ENCODE measurements at places on chromosomes 16 and 17. TPM values are rescaled to one million over a fixed set of nuclear protein-coding genes. Genes with fewer than 3 reads are reported as not detected.

- peaks cover 11% of the 10 kb centered on the region for H3K27me3 ChIP-seq
- no peak for DNase-seq
- no peak overlapping the region for H3K4me3 ChIP-seq
- no peak overlapping the region for H3K27ac ChIP-seq
- H3K4me1 ChIP-seq, result no peaks in the 10 kb centered on the region
Observed at GRCh38 chr17:73533781-73534180, 110.5 kb downstream of the SDK2 start.

- no peaks in the 10 kb centered on the region for H3K4me1 ChIP-seq
- H3K4me3 ChIP-seq, result no peak overlapping the region
- no peaks in the 10 kb centered on the region for H3K27me3 ChIP-seq
- H3K27ac ChIP-seq, result no peak overlapping the region
- no peaks in the 10 kb centered on the region for H3K36me3 ChIP-seq
- no peak for DNase-seq
Observed at GRCh38 chr17:214881-215331, 33.5 kb upstream of the DOC2B start.

- no peak for DNase-seq
- H3K27me3 ChIP-seq, result no peaks in the 10 kb centered on the region
- no peak overlapping the region for H3K4me3 ChIP-seq
- H3K27ac ChIP-seq, result no peak overlapping the region
Observed at GRCh38 chr16:68839831-68840230, 3.5 kb upstream of the TANGO6 start.

DNA sequence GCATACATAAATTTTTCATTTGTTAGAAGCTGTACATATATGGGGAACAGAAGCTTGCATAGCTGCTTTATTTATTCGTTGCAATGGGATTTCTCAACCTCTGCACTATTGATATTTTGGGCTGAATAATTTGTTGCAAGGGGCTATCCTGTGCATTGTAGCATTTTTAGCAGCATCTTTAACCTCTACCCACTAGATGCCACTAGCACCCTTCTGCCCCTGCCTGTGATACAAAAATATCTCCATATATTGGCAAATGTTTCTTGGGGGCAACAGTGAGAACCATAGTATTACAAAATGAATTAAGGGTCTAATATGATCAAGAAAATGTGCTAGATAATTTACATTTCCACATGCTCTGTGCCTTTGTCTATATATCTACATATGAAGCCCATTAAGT, 1401.0 kb downstream of the CDH11 start:
- no peak overlapping the region for H3K4me3 ChIP-seq
- no peaks in the 10 kb centered on the region for H3K27me3 ChIP-seq
- DNase-seq, result no peak
- no peaks in the 10 kb centered on the region for H3K4me1 ChIP-seq
- no peak overlapping the region for H3K27ac ChIP-seq

DNA sequence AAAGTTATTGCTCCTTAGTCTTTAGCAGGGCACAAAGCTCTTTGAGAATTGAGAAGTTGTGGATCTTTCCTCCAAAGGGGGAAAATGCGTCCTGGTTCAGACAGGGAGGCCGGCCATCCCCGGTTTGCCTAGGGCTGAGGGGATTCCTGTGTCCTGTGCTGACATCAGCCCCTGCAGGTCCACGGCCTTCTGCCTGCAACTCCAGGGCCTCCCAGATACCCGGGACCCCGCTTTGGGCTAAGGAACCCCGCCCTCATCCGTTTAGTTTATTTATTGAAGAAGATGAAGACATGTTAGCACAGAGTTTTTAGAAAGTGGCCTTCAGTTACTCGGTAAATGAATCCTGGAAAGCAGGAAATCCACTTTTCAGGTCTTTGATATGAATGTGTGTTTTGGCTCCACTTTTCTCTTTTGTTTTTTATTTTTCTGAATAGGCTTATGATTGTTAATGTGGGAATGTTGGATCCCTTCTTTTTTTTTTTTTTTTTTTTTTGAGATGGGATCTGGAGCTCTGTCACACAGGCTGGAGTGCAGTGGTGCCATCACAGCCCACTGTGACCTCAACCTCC, 65.6 kb downstream of the CRISPLD2 start:
- H3K4me1 ChIP-seq, result no peaks in the 10 kb centered on the region
- peaks cover 29% of the 10 kb centered on the region for H3K27me3 ChIP-seq
- H3K27ac ChIP-seq, result no peak overlapping the region
- no peak for DNase-seq
- H3K4me3 ChIP-seq, result no peak overlapping the region
- no peaks in the 10 kb centered on the region for H3K36me3 ChIP-seq

GRCh38 chr16:23505180-23505665, 5.1 kb downstream of the GGA2 start:
- peaks cover 55% of the 10 kb centered on the region for H3K4me1 ChIP-seq
- DNase-seq, result no peak
- H3K4me3 ChIP-seq, result peak overlapping the region; percentile 75
- peaks cover 7% of the 10 kb centered on the region for H3K36me3 ChIP-seq

DNA sequence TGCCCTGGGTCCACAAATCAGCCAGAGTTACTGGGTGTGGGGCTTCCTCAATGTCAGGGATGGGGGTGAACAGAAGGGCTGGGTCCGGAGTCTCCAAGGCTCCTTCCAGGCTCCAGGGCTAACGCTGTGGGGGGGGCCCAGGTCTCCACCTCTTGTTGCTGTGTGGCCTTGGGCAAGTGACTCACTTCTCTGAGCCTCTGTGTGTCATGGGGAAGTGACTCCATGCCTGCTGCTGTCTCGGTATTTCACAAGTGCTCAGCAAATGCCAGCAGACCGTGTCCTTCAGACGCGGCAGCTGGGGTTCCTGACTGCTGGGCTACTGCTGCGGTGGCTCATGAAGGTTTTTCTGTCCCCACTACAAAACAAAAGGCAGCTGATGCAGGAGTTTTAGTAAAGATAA, 26.6 kb downstream of the JPH3 start:
- no peak for DNase-seq
- H3K27me3 ChIP-seq, result peaks cover 24% of the 10 kb centered on the region
- H3K36me3 ChIP-seq, result peaks cover 13% of the 10 kb centered on the region
- H3K4me3 ChIP-seq, result no peak overlapping the region

DNA sequence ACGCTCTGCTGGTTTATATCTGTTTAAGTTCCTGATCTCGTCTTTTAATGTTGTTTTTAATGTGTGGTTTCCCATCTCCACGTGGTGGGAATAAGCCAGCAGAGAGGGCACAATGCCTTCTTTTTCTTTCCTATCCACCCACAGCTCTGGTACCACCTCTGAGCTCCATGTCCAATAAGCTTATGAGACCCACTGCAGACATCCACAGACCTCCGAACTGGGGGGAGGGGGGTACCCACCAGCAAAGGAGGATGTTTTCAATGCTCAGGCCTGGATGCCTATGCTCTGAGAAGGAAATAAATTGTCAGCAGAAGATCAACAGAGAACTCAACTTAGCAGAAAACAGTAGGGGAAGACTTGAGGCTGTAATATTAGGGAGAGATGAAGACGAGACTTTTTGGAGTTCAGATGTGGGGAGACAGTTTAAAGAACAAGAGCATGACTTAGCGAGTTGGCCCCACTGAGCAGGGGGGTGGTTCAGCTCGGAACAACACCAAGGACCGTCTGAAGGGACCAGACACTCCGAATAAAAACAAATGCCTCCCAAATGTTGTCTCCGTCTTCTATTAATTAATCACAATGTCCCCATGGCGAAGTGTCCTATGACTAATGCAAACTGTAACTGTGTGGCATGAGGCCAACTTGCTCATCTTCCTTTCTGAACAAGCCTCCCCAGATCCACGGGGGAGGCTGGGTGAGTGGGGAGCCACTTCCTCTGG, 62.7 kb downstream of the GAS7 start:
- peak overlapping the region; percentile 1 for H3K4me3 ChIP-seq
- no peak overlapping the region for H3K27ac ChIP-seq
- H3K36me3 ChIP-seq, result no peaks in the 10 kb centered on the region
- DNase-seq, result no peak
- H3K27me3 ChIP-seq, result no peaks in the 10 kb centered on the region

DNA sequence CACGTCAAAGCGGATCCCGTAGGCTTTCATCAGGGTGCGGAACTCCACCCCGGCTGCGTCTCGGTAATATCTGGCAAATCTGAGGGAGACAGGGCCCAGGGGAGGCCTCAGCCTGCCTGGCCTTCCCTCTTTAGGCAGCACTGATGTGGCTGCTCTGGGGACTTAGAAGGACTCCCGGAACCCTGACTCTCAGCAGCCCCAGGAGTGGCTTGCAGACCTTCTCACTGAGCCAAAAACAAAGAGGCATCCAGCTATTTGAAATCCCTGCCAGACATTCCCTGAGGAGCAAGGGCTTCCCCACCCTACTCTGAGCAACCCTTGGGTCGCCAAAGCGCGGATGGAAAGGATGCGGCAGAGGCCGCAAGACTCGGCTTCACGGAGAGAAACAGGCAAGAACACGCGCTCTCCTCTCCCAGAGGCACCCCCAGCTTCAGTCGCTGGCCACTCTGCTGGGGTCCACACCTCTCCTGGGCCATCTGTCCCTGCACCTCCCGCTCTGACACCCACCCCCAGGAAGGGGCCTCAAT, 7.9 kb downstream of the P2RX5 start:
- peak overlapping the region; percentile 83 for H3K27ac ChIP-seq
- no peak for DNase-seq
- H3K27me3 ChIP-seq, result no peaks in the 10 kb centered on the region
- peak overlapping the region; percentile 25 for H3K4me3 ChIP-seq
- peaks cover 25% of the 10 kb centered on the region for H3K4me1 ChIP-seq

DNA sequence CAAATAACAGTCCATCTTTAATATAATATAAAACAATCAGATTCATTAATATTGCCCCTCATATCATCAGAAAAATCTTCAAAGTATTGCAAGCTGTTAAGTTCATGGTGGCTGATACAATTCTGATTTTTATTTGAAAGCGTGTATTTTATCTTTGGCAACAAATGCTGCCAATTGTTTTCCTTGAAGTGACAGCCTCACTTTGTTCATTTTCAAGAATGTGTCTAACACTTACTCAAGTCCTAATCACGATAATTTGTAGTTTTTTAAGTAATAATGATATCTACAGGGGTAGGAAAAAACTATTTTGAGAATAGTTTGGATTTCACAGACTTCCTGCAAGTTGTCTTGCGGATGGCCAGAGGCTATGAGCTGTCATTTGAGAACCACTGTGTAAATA, 75.8 kb downstream of the HS3ST3B1 start:
- H3K4me1 ChIP-seq, result peaks cover 18% of the 10 kb centered on the region
- no peak for DNase-seq
- H3K27ac ChIP-seq, result no peak overlapping the region
- no peaks in the 10 kb centered on the region for H3K36me3 ChIP-seq

- DNase-seq, result no peak
- no peaks in the 10 kb centered on the region for H3K4me1 ChIP-seq
- H3K4me3 ChIP-seq, result no peak overlapping the region
- no peak overlapping the region for H3K27ac ChIP-seq
- H3K36me3 ChIP-seq, result peaks cover 7% of the 10 kb centered on the region
- H3K27me3 ChIP-seq, result no peaks in the 10 kb centered on the region
Observed at GRCh38 chr17:75704963-75705875, 16.0 kb upstream of the ITGB4 start.

- H3K4me3 ChIP-seq, result no peak overlapping the region
- no peak for DNase-seq
- H3K4me1 ChIP-seq, result no peaks in the 10 kb centered on the region
- H3K27me3 ChIP-seq, result no peaks in the 10 kb centered on the region
- H3K27ac ChIP-seq, result no peak overlapping the region
- H3K36me3 ChIP-seq, result no peaks in the 10 kb centered on the region
Observed at GRCh38 chr16:53611179-53611696, 92.4 kb downstream of the RPGRIP1L start.

- H3K4me3 ChIP-seq, result no peak overlapping the region
- H3K36me3 ChIP-seq, result no peaks in the 10 kb centered on the region
- no peaks in the 10 kb centered on the region for H3K27me3 ChIP-seq
- no peak overlapping the region for H3K27ac ChIP-seq
- DNase-seq, result no peak
Observed at GRCh38 chr16:59192551-59193199, 458.6 kb upstream of the GOT2 start.

GRCh38 chr16:31179219-31179746, 656 bp upstream of the FUS start:
- peaks cover 2% of the 10 kb centered on the region for H3K27me3 ChIP-seq
- peaks cover 33% of the 10 kb centered on the region for H3K36me3 ChIP-seq
- H3K4me1 ChIP-seq, result peaks cover 58% of the 10 kb centered on the region
- peak overlapping the region; percentile 99 for H3K4me3 ChIP-seq
- peak overlapping the region; percentile 99 for H3K27ac ChIP-seq
- peak; percentile 63 for DNase-seq

GRCh38 chr17:41103896-41104295, 1.3 kb upstream of the KRTAP4-9 start:
- no peak for DNase-seq
- peaks cover 21% of the 10 kb centered on the region for H3K27me3 ChIP-seq
- H3K4me3 ChIP-seq, result no peak overlapping the region
- H3K4me1 ChIP-seq, result no peaks in the 10 kb centered on the region

DNA sequence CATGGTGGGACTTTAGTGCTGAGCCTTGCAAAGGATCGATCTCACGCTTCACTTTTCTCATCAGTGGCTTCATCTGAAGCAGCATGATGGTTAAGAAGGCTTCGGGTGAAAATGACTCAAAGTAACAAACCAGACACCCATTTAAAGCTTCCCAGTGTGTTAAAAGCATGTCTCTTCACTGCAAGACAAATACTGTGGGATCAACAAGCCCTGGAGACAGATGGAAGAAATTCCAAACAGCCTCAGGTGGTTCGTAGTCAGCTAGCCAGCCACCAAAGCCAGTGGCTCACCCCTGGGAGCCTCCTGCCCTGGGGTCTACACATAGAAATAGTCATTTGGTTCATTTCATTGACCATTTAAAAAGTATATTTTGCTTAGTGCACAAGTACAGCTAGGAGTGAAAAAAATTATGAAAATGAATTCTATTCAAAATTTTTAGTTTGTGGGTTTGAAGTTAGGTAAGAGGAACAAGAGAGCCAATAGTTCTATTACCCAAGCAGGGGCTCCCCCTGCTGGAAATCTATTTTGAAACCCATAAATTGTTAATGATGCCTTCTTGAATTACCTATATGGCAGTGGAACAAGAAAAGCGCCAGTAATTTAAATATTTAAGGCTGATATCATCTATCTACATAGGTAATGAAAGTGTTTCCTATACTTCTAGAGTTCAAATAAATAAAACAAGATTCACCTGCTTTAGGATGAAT, 51.6 kb downstream of the PMP22 start:
- H3K4me1 ChIP-seq, result no peaks in the 10 kb centered on the region
- H3K36me3 ChIP-seq, result no peaks in the 10 kb centered on the region
- no peak overlapping the region for H3K27ac ChIP-seq
- H3K27me3 ChIP-seq, result peaks cover 17% of the 10 kb centered on the region
- no peak overlapping the region for H3K4me3 ChIP-seq
- no peak for DNase-seq

DNA sequence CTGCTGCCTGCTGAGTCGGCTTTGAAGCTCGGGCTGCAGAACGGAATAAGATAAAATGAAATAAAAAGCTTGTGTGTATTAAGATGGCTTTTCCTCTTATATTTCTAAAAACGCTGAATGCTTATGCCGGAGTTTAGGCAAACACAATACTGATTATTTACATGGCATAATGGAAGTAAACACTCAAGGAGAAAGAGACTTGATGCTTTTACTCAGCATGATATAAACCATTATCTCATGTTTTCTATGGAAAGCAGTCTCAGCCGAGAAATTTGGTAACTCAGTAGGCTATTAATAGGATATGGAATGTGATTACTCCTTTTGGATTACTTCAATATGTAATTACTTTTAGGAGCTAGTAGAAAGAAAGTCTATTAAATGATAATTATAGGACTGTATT, 153.3 kb downstream of the CDH11 start:
- no peaks in the 10 kb centered on the region for H3K27me3 ChIP-seq
- H3K4me3 ChIP-seq, result no peak overlapping the region
- DNase-seq, result no peak
- H3K27ac ChIP-seq, result no peak overlapping the region
- H3K4me1 ChIP-seq, result no peaks in the 10 kb centered on the region

The KCNH6 gene
- not detected for total RNA-seq

The TMEM92 gene
- total RNA-seq, result not detected

The PRRT2 gene
- 2.8 TPM for total RNA-seq

The MEFV gene
- 0.31 TPM for total RNA-seq
